ENCODE measurements at places on chromosomes 11 and 22. TPM values are rescaled to one million over a fixed set of nuclear protein-coding genes. Genes with fewer than 3 reads are reported as not detected.

The DEFB131B gene
- total RNA-seq: not detected

The DCHS1 gene
- total RNA-seq: 14.9 TPM

The GANAB gene
- 327 TPM for total RNA-seq

The KRTAP5-9 gene
- total RNA-seq: not detected

The CHRM4 gene
- total RNA-seq: 0.73 TPM

The HTR3B gene
- total RNA-seq: not detected

The GDPD4 gene
- total RNA-seq: not detected

The RTN4R gene
- total RNA-seq: 5.1 TPM

The OR5AK2 gene
- not detected for total RNA-seq

The ARHGAP20 gene
- total RNA-seq: not detected

The PPP1CA gene
- total RNA-seq: 146 TPM

The SLC17A6 gene
- total RNA-seq: not detected

The GAS2L1 gene
- total RNA-seq: not detected

The ANGPTL5 gene
- not detected for total RNA-seq

The POU2AF2 gene
- not detected for total RNA-seq

The PNPLA3 gene
- total RNA-seq: 0.63 TPM

The LDHAL6A gene
- total RNA-seq: 0.14 TPM

The CNIH2 gene
- 1.1 TPM for total RNA-seq

The CCDC89 gene
- total RNA-seq: 0.60 TPM

The BIK gene
- total RNA-seq: 2.6 TPM

The H19 gene
- not detected for total RNA-seq

The GUCY1A2 gene
- total RNA-seq: not detected

The MIOX gene
- total RNA-seq: not detected

DNA sequence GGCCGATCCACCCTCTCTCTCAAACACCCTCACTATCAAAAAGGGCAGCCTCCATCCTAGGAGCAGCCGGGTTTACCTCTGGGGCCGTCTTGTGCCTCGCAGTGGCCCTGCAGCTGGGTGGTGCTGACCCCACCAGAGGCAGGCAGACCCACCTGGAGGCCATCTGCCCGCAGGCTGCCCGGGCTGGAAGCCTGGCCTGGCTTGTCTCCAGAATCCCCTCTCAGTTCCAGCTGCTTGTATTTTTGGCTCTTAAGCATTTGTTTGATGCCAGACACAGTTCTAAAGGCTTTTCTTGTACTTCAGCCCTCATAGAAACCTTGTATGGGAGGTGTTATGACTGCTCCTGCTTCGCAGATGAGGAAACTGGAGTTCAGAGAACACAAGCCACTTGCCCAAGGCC lies 4.2 kb upstream of the NFAM1 start:
- no peak for DNase-seq

GRCh38 chr11:30786256-30787110 lies 200.3 kb upstream of the MPPED2 start:
- DNase-seq: no peak

GRCh38 chr11:36628765-36629244 lies 30.8 kb upstream of the RAG2 start:
- no peak for DNase-seq

DNA sequence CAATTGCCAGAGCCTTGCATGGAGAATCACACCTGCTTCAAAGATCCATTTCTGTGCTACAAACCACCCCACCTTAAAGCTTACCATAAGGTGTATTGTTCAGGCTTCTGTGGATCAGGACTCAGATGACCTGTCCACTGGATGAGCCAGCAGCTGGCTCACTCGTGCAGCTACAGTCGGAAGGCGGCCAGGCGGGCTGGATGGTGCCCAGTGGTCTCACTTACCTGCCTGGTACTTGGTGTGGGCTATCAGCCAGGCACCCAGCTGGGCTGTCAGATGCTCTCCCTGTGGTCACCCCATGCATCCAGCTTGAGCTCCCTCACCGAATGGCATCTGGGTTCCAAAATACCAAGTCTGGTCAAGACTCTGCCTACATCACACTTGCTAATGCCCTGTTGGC lies 10.9 kb upstream of the APOBEC3B start:
- no peak for DNase-seq

DNA sequence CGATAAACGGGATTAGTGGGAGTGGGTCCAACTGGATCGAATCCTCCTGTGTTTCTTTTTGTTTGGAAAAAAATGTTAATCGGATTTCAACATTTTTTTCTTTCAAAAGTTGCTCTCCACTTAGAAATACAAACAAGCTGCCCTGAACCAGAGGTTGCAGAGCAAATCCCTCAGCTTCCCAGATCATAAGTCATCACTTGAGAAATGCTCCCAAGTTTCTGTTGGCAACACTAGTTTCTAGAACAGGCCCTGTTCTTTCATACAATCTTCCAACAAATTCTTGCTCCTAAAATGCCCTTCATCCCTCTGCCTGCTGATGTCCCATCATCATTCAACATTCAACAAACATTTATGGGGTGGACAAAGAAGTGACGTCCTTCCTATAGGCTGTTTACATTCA lies 1.3 kb upstream of the MLC1 start:
- no peak for DNase-seq

DNA sequence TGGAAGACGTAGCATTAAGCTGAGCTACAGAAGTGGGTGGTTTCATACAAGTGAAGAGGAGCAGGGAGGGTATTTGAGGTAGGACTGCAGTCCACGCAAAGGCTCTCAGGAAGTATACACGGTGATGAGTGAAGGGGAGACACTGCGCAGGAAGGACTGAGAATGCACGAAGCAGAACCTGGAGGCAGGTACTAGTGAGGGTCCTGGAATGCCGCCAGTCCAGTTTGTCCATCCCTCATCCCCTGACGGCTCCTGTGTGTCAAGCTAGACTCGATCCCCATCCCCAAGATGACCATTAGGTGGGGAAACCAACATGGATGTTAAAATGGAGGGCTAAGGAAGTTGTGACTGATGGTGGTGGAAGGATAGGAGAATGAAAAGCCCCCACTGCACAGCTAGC lies 23.8 kb downstream of the ART5 start:
- DNase-seq: no peak

DNA sequence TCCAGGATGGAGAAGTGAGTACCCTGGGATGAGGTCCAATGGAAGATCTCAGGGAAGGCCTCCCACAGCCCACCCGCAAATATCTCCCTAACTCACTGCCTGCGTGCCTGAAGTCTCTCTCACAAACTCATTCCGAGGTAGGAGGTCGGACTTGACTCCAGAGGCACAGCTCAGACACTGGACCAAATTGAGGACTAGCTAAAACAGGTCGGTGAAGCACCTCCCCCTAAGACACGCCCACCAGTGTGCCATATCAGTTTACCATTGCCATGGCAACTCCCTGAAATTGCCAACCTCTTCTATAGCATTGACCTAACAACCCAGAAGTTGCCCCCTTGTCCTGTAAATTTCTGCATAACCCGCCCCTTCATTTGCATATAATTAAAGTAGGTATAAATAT lies 17.5 kb downstream of the RPL3 start:
- no peak for DNase-seq

GRCh38 chr22:35347462-35347861 lies 33.4 kb upstream of the HMOX1 start:
- no peak for DNase-seq

GRCh38 chr11:130798280-130798679 lies 118.0 kb downstream of the SNX19 start:
- DNase-seq: no peak

DNA sequence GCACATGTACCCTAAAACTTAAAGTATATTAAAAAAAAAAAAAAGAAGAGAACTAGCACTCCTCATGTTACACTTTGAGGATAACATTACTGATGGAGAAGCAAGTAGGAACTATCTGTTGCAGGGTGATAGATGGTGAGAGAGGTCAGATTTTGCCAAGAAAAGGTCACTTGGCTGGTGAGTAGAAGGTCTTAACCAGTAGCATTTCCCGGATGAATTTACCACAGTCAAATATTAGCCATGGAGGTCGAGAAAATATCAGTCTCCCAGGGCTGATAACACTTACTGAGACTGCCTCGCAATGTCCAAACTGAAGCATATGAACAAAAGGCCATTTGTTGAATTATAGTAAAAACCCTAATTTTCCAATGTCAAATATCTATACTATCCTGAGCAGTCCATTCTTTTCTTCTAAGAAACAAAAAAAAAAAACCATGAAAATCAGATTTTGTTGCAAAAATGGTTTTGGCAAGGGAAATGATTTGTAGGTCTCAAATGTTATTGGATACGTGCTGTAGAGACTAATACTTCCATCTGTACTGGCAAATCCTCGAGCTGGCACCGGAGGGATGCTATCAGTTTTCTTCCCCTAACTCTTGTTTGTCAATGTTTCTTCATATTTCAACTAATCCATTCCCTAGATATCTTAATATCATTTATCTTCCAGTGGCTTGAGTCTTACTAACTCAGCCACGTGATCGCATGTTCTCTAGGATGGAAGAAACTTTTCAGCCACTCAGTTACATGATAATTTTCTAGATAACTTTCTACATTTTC lies 14.5 kb upstream of the BBOX1 start:
- DNase-seq: no peak

- no peak for DNase-seq
Measured at GRCh38 chr11:116339306-116340098, 433.3 kb downstream of the BUD13 start.

DNA sequence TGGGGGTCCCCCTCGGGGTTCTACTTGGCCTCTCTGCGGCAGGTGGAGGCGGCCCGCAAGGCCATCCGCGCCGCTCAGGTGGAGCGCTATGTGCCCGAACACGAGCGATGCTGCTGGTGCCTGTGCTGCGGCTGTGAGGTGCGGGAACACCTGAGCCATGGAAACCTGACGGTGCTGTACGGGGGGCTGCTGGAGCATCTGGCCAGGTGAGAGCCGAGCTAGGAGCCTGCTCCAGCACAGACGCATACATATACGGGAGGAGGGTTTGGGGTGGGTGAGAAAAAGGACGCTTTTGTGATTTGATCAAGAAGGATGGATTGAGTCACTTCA lies 415 bp downstream of the CENATAC start:
- no peak for DNase-seq

GRCh38 chr11:68946416-68947090 lies 34.2 kb downstream of the MRGPRD start:
- DNase-seq: no peak

GRCh38 chr11:74839971-74840370 lies 91.3 kb downstream of the RNF169 start:
- no peak for DNase-seq

- no peak for DNase-seq
Measured at GRCh38 chr11:71490044-71490730, 36.9 kb upstream of the KRTAP5-7 start.

DNA sequence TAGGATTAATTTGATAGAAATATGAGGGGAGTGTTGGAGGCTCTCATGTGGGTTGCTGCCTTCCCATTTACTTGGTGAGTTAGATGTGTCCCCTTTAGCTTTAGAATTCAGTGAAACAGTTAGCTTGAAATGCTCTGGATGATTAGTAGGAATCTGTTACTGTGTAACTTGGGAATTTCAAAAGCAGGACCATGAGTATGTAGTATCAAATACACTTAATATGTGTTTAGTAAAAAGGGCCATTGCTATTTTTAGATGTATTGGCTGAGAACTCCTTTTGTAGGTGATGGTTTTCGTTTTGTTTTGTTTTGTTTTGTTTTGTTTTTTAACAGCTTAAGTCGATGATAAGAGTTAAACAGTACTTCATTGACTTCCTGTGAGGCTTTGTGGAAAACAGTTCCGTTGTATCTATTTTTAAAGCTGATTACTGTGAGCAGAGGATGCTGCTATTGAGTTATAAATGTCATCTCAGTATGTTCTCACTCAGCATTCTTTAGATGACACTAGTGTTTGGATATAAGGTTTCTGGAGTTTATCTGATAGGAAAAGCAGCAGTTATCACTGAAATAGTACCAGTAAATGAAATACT lies 53.5 kb downstream of the MCAM start:
- no peak for DNase-seq

GRCh38 chr11:108654994-108655631 lies 9.8 kb upstream of the DDX10 start:
- DNase-seq: peak; percentile 13

DNA sequence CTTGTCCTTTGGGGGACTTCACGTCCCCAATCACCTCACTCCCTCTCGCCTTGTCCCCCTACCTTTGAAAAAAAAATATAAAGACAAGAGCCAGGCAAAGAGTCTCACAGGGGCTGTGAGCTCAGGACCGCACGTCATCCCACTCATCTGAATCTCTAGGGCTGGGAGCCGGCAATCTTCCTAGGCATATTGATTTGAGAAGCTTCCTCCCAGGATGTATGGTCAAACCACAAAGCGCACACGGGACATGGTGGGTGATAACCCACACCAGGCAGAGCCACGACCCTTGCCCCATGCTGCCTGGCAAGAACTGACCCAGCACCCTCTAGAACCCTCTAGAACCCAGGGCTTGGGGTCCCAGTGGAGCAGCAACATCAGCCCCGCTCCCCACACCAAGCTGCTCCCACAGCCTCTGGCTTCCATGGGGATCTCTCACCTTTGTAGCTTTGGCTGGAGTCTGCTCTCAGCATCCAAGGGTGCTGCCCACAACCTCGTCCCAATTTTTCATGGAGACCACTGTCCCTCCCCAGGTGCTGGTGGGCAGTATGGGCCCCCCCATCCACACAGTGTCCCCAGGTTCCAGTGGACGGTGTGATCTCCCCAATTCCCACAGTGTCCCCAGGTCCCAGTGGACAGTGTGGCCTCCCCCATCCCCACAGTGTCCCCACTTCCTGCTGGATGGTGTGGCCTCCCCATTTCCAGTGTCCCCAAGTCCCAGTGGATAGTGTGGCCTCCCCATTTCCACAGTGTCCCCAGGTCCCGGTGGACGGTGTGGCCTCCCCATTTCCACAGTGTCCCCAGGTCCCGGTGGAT lies 85.2 kb upstream of the FGF3 start:
- no peak for DNase-seq

- no peak for DNase-seq
Measured at GRCh38 chr11:68330700-68331337, 18.4 kb downstream of the LRP5 start.

- DNase-seq: no peak
Measured at GRCh38 chr11:108596701-108597100, 3.1 kb upstream of the EXPH5 start.

GRCh38 chr11:71071736-71072509 lies 180.5 kb downstream of the SHANK2 start:
- no peak for DNase-seq

- DNase-seq: no peak
Measured at GRCh38 chr11:87894961-87895360, 280.3 kb downstream of the RAB38 start.

- no peak for DNase-seq
Measured at GRCh38 chr11:6735306-6735705, 36.5 kb downstream of the OR2AG2 start.

DNA sequence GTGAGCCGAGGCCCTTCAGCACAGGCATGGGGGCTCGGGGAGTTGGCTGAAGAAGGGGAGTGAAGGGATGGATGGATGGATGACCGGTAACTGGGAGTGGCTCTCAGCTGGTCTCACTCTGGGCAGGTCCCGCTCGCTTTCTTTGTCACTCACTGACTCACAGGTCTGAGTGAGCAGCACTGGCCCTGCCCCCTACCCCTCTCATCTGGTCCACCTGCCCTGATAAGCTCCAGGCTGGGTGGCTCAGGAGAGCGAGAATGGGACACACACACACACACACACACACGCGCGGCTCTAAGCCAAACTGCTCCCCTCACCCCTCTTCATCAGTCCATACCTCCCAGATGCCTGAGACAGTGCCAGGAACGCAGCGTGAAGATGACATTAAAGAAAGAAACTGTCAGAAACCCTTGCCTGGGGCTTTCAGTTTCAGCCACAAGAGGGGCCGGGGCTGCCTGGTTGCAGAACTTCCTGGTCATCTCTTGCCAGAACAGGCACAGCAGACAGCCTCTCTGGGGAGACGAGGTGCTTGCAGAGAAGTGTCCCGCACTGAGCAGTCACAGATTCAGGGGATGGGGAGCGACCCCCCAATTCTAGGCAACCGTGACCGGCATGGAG lies 16.5 kb upstream of the SHISAL1 start:
- DNase-seq: no peak

- DNase-seq: no peak
Measured at GRCh38 chr11:22558664-22559063, 67.0 kb downstream of the FANCF start.

All from naive thymus-derived CD8-positive, alpha-beta T cell (primary cell).